Breast epithelium (tissue), 4 donors: ENCODE measurements at places on chromosomes 12 and 14. TPM values are rescaled to one million over a fixed set of nuclear protein-coding genes. Genes with fewer than 3 reads are reported as not detected.

DNA sequence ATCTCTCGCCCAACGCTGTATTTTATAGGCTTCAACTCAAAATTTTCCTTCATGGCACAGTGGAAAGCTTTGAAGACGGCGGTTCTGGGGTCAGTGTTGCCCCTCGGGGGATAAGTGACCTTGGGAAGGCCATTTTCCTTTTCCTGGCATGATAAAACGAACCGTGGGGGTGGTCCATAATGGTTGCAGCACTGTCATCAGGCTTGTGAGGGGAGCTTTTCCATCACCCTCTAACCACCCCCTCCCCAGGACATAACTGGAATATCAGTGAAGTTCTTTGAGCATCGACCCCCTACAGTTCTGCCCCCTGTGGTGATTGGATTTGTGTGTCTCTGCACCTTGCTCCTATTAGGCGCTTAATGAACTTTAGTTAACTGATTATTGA lies 16.0 kb downstream of the FOS start:
- DNase-seq, result no peak

DNA sequence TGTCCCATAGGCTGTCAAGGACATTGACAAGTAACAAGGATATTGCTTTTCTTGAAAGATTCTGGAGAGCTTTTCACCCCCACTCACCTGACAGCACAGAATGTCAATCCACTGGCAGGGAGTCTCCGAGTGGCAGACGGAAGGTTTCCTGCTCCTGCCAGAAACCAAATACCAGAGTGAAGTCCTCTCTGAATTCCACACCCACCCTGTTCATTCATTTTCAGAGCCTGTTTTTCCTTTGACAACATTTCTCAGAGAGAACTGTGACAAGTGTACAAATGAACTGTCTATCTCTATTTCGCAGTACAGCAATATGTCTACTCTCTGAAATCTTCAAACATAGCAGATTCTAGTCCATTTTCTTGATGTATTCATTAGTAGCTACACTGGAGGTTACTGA lies 26.2 kb upstream of the BICD1 start:
- no peak for DNase-seq

GRCh38 chr12:42757624-42758119 lies 168.1 kb upstream of the PRICKLE1 start:
- no peak for DNase-seq

GPR84 gene
- not detected for total RNA-seq

- DNase-seq, result no peak
These were observed 357.1 kb upstream of the MGAT4C start for GRCh38 chr12:86613311-86613710.

E2F7 gene
- under 0.01 TPM for total RNA-seq

DNA sequence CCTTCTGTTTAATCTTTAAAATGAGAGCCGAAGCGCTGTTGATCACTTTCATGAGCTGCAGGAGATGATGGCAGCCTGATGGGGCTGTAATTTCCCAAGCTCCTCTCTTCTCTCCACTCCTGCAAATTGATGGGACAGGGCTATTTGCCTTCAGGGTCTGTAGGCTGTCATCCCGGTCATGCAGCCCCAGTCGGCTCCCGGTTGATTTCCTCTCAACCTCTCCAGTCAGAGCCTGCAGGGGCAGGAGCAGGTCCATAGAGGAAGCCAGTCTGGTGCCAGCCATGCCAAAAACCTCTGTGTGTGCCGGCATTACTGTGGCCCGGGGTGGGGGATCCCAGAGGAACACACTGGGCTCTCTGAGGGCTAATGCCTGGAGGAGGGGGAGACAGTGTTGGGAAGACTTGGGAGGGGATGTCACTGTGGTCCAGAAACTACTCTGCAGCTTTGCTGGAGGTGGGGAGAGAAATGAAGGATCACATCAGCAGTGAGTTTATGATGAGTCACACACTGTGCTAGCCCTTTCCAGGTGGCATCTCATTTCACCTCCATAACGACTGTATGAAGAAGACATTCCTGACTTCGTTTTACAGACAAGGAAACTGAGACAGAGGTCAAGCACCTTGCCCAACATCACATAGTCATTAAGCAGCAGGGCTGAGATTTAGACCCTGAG lies 46.5 kb upstream of the PRIMA1 start:
- DNase-seq, result no peak

DNA sequence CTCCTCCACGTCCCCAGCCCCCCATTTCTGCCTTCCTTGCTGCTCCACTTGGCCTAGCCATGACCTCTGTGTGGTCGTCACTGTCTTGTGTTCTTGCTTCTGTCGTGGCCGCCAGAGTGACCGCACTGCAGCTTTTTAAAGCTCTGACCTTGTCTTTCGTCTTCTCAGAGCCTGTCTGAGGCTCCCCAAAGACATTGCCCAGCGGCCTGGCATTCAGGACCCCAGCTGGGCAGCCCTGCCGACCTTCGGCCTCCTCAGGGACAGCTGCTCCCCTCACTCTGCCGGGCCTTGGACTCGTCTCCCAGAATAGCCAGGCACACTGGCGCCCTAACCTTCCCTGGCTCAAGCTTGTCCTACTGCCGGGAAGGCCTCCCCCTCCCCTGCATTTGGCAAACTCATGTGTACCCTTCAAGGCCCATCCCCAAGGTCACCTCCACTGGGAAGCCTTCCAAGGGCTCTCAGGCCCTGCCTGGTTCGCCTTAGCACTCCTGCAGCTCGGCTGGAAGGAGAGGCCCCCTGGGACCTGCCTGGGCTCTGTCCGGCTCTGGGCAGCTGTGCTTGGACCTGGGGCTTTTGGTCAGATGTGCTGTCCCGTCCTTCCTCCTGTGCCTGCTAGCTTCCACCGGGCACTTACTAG lies 15.7 kb upstream of the DLK1 start:
- no peak for DNase-seq
